Brain pericyte (primary cell): ENCODE measurements at places on chromosomes 12 and 14.

GRCh38 chr14:63535918-63536317, 7.3 kb downstream of the PPP2R5E start:
- no peak for DNase-seq

GRCh38 chr12:90327793-90328743, 619.4 kb upstream of the ATP2B1 start:
- no peak for DNase-seq

DNA sequence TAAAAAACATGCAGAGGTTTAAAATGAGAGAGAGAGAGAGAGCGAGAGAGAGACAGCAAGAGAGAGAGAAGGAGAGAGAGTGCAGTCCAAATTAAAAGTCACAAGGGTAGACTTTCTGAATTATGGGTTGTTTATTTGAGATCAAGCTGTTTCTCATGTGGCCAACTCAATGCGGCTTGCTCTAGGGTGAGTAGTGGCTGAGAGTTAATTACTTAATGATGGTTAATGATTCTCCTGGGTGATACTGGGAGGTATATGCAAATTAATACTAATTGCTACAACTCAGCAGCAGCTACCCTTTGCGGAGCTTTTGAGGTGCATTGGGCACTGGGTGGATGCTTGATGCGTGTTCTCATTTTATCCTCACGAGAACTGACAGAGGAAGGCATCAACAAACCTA, 122.1 kb upstream of the NOS1 start:
- DNase-seq = no peak

DNA sequence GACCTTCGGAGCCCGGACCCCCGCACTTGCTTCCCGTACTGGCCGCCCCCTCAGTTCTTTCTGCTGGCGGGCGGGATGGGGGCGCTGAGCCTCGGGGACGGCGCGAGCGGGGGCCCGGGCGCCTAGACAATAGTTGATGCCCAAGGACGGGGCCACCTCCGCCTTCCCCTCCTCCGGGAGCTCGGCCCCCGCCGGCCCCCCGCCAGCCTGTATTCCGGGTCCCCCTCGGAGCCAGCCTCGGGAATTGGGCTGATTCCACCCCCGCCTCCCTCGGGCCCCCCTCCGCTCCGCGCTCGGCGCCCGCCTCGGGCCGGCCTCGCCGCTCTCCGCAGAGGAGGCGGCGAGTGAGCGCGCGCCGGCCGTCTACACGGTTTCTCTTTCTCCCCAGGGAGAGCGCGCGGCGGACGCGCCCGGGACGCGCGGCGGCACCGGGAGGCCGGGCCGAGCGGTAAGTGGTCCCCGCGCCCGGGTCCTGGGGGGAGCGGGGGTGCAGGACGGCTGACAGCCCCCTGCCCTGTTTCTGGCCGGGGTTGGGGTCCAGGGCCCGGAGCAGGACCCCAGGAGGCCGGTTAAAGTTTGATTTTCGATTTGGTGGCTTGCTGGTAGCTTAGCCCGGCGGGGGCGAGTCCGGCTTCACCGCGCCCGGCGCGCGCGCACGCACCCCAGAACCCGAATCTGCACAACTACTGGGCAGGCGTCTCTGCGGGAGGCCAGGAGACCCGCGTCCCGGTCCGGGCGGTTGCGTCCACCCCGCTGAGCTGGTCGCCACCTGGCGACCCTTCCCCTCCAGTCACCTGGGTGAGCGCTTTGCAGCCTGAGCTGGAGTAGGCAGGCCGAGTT, 413.7 kb downstream of the PCNX1 start:
- DNase-seq = no peak

- DNase-seq = no peak
Observed at GRCh38 chr14:61570549-61571290, 124.6 kb upstream of the HIF1A start.

DNA sequence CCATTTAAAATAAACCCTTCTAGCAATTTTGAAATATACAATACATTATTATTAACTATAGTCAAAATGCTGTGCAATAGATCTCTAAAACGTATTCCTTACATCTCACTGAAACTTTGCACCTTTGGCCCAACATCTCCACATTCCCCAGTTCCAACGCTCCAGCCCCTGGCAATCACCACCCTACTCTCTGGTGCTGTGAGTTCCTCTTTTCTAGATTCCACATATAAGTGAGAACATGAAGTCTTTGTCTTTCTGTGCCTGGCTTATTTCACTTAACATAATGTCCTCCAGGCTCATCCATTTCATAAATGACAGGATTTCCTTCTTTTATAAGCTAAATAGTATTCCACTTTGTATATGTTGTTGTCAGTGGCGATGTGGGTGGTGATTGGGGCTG, 194.7 kb upstream of the RTL1 start:
- no peak for DNase-seq

DNA sequence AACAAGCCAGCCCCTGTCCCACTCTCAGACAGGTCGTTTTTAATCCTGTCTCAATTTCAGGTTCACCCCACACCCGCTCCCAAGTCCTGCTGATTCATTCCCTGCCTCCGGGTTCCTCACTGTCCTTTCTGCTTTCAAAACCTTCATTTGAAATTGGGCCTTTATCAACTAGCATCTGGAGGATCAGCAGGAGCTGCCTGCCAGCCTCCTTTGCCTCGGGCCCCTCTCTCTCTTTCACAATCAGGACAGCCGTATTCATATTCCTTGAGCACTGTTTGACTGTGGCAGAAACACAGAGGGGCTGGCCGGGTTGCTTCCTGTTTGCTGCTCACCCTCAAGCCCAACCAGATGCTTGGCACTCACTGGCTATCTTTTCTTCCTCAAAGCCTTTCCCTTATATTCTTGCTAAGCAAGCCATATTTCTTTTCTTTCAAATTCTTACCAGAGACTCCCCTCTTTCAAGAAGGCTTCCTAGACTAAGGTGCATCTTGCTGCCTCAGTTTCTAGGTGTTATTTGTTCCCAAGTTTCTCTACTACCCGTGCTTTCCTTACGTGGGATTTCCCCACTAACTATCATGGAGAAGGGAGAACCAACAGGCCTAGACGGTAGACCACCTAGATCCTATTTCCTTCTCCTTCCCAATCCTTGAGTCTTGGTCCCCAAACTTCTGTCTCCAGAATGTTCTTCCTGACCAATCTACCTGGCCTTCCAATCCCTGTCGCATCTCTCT, 3.0 kb downstream of the GALNT6 start:
- no peak for DNase-seq

DNA sequence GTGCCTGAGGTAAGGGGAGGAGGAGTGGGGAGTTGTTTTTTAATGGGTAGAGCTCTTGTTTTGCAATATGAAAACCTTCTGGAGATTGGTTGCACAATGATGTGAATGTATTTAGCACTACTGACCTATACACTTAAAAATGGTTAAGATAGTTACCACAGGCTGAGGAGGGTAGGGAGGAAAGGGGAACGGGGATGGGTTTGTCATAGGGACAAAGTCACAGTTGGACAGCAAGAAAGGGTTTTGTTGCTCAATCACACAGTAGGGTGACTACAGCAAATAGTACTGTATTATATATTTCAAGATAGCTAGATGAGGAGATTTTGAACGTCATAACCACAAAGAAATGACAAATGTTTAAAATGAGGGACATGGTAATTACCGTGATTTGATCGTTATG, 1562.4 kb downstream of the AACS start:
- no peak for DNase-seq

DNA sequence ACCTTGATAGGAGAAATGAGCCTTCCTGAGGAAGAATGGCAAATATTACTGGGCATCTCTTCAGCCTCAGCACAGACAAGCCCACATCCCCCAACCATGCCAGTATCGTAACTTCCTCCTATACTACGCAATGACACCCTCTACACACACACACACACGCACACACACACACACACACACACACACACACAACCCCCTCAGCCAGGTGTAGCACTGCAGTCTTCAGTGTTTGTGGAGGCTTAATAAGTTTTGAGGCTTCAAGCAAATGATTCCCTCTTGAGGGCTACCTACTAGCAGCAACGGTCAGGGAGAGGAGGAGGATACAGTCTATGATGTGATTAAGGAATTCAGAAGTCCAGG, 1.6 kb downstream of the DGKA start:
- DNase-seq = no peak

DNA sequence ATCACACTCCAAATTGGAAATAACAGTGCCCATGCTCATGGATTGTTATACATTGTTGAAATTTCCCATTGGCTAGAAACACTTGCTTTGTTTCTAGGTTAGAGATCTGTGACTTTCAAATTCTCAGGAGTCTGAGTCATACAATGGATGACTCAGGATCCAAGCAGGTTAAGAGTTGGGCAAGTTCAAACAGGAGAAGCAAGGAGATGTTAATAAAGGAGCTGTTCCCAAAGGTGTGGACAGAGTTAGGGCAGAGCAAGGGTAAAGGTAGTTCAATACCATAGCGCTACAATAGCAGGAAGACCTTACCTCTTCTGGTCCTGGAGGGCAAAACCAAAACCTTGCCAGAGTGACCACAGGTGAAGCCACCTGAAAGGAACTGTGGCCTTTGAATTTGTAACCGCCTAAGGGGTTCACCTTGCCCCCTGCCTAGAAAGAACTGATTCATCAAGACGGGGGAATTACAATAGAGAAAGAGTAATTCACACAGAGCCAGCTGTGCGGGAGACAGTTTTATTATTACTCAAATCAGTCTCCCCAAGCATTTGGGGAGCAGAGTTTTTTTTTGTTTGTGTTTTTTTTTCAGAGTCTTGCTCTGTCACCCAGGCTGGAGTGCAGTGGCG, 4.2 kb upstream of the AMN1 start:
- DNase-seq = no peak

DNA sequence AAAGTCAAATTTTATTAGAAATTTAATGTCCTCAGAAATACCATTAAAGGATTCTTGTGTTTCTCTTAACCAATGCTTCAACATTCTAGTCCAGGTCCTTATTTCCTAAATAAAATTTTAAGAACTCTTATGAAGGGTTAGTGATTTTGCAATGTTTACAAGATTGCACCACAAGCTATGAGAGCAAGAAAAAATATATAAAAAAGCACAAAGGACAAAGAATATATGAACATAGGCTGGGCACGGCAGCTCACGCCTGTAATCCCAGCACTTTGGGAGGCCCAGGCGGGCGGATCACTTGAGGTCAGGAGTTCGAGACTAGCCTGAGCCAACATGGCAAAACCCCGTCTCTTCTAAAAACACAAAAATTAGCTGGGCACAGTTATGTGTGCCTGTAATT, 7.7 kb downstream of the RACGAP1 start:
- DNase-seq = no peak

- DNase-seq = peak; percentile 79
Observed at GRCh38 chr12:100554608-100555077, 18.8 kb upstream of the GAS2L3 start.

DNA sequence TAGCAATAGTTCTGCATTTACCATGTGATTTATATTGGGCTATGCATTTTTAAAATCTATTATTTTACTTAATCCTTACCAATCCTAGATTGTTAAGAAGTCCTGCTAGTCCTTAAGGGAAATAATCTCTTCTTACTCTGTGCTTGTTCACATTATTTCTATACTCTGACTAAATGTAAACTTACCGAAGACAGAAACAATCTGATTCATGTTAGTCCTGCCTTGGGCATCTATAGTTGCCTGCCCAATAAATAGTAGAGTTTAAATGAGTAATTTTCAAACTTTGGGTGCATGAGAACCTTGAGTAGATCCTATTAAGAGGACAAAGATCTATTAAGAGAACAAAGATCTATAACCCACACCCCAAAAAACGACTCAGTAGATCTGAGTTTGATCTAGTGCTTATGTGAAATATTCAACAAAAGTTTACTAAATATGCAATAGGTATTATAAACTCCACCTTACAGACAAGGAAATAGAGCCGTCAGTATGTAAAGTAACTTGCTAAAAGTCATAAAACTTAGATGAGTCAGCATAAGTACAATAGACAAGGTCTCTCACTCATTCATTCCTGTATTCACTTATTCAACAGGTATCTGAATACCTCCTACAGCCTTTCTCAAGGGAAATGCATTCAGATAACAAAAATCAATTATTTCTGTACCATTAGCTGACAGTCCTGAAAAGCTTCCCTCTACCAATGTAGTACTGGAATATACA, 127.6 kb downstream of the PAWR start:
- no peak for DNase-seq

DNA sequence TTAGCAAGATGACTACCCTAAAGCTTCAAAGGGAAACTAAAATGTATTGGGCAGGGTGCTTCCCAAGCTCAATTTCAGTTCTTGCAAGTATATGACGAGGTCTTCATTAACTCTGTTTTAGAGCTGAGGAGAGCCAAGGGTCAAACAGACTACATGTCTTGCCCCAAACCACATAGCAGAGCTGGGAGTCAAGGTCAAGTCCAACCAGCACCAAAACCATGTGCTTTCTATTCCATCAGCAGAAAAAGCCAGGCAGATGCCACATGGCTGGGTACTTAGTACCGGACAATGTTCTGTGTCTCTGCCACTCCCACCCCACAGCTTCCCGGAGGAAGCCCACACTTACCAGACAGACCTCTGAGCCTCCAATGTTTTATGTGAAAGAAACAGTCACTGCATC, 17.6 kb downstream of the NID2 start:
- DNase-seq = no peak

DNA sequence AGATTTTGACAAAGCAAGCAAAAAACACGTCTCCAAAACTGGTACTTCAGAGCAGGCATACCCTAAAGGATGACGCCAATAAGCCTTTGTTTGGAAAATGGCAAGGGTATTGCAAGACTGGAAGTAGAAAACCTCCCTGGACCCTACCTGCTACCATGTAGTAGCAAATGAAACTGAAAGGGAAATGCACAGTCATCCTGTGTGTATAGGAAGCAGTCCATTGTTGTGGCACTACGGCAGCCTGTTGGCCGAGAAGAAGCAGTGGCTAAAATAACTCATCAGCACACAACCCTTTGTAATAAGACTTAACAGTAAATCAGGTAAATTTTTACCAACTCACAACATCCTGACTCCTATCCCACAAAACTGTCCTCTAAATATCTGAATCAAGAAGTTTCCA, 386.4 kb downstream of the RGS6 start:
- no peak for DNase-seq
